ENCODE measurements at places on chromosomes 1 and 21.
A peak's percentile ranks its signal among the peaks of the same experiment; 100 is the strongest.

GRCh38 chr1:151568626-151569088 lies 28.5 kb downstream of the TUFT1 start:
- no peak for DNase-seq

- no peak for DNase-seq
Observed at GRCh38 chr1:62294261-62294660, 25.0 kb downstream of the KANK4 start.

DNA sequence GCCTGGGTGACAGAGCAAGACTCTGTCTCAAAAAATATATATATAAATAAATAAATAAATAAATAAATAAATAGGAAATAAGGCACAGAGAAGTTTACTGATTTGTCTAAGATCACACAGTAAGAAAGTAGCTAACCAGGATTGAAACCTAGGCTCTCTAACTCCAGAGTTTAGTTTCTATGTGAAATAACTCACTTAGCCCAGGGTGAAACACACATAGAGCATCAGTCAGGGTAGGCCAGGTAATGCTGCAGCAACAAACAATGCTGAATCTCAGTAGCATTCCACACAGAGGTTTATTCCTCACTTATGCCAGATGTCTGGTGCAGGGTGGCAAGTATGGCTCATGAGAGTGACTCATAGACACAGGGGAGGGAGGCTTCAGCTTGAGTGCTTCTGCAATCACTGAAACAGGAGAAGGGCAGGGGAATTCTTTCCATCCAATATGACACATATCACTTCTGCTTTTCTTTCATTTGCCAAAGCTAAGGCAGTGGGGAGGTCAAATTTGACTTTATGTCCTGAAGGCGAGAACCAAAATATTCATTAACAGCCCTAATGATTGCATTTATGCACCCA lies 37.1 kb upstream of the KANK4 start:
- peak; percentile 83 for DNase-seq

DNA sequence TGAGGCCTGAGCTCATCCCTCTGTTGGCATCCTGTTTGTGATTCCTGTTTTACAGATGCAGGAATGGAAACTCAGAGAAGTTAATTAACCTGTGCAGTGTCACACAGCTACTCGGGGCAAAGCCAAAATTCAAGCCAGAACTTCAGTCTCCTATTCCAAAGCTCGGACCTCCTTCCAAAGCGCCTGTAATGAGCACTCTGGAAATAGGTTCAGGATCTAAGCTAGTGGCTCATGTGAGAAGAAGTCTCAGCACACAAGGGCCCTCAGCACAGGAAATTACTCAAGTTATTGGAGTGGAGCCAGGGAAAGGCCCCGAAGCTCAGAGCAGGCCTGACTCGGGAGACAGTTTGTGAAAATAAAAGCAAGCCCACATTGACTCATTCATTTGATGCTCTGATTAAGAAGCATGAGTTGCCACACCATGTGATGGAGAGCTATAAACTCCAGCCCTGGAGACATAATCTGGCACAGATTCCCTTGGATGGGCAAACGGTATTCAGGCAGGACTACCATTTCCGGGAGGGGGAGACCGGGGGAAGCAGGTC lies 50.6 kb upstream of the LYST start:
- DNase-seq: peak; percentile 100

GRCh38 chr1:32892368-32893197 lies 6.3 kb downstream of the HPCA start:
- peak; percentile 36 for DNase-seq

GRCh38 chr1:10681296-10682107 lies 114.9 kb downstream of the CASZ1 start:
- no peak for DNase-seq

DNA sequence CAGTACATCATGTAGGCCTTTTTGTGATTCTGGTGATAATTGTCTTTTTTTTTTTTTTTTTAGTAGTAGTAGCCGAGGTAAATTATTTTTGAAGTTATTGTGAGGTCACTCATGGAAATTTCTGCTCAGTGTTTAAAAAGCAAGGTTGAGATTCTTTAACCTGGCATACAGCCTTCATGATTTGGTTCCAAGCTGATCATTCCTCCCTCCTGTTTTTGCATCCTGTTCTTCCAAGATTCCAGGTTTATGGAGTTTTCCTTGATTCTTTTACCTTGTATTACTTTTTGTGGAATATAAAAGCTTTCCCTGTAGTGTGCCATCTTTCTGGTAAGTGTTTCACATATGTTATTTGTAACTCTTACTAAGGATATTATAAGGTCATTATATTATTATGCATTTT lies 9.1 kb downstream of the ZFYVE9 start:
- DNase-seq: no peak

DNA sequence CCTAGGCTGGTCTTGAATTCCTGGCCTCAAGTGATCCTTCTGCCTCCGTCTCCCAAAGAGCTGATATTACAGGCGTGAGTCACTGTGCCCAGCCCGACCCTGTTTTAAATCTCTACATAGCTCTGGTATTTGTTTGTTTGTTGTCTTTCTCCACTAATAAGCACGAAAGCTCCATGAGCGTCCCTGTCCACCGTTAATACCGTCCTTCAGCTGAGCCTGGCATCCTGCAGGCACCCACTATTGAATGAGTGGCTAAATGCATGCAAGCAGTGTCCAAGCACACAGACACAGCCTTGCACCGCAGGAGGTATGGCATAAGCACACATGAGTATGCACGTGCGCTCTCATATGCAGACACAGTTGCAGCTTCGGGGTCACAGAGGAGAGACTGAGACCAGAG lies 4.5 kb upstream of the COL16A1 start:
- DNase-seq: peak; percentile 62

DNA sequence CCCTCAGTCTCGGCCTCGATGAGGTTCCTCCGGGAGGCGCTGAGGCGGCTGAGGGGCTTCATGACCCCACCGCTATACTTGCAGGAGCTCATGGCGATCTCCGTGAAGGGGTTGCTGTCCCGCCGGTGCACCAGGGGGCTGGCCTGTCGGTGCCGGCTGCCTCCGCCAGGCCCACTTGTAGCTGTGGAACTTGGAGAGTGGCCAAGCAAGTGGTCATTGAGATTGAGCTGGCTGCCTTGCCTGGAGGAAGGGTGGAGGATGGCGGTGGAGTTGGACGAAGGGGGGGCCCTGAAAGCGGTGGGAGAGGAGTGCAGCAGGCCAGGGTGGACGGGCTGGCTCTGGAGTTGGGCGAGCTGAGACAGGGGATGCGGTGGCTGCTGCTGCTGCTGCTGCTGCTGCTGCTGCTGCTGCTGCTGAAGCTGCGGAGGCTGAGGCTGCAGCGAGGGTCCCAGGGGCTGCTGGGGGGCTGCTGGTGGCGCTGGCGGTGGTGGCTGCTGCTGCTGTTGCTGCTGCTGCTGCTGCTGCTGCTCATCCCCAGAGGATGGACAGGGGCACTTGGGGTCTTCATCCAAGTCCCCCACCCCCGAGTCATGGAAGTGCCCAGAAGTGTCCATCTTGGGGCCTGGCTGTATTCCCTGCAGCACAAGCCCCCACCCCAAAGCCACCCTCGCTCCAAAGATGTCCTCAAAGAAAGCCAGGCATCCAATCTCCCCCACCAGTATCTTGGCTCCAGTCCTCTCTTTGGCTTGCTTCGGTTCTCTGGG lies 548 bp downstream of the KCNN3 start:
- peak; percentile 45 for DNase-seq

- no peak for DNase-seq
Observed at GRCh38 chr1:64901663-64902062, 64.7 kb downstream of the JAK1 start.

- no peak for DNase-seq
Observed at GRCh38 chr1:160402001-160402795, 1.8 kb downstream of the VANGL2 start.

GRCh38 chr1:246437961-246438360 lies 69.1 kb downstream of the SMYD3 start:
- DNase-seq: no peak

DNA sequence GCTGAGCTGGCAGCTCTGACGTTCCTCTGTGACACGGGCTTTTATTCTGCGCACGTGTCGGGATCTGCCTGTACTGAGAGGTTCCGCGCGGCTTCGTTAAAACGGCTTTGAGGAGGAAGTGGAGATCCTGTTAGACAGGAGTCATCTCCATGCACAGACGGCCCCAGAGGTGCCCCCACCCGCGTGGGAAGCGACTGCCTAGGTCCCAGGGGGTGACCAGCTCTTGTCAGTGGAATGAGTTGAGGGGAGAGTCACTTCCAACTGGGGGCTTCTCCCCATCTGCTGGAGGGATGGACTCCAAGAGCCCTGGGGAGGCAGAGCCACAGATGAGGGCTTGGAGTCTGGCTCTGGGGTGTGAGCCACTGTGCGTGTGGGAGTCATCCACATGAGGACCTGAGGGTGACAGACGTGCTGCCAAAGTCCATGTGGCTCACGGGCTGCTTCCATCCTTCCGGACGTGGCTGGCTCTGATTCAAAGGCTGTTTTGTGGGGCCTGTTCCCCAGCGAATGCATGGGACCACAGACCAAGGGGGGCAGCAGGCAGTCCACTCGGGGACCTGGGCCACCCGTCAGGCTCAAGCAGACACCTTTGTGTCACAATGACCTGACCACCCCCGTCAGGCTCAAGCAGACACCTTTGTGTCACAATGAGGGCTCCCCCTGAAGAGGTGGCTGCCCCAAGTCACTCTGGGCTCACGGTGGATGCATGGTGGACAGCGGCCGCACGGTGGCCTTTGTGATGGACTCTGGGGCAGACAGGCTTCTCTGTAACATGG lies 26.8 kb downstream of the PTTG1IP start:
- no peak for DNase-seq

DNA sequence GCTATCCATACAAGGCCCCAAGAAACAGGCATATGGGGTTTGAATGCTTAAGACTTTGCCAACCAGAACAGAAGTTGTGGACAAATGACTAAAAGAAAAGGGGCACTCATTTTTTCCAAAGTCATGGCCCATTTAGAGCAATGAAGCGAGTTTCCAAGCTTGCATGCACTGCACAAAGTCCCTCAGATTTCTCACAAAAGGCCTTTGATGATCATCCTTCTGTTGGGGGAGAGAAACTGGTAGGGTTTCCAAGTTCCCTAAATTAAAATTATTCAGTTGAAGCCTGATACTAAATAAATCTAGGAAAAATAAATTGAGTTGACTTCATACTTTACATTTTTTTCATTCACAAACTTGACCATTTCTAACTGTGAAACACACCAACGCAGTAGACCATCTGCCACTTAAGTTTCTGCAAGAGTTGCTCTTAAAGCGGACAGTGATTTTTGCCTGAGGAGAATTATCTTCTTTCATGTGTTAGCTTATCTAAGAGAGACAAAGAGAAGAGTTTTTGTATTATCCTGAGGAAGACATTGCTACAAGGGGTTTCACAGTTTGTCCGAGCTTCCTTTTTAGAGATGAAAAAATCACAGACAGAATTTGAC lies 139.2 kb downstream of the SEC16B start:
- DNase-seq: no peak

GRCh38 chr1:87961992-87962391 lies 633.3 kb downstream of the LMO4 start:
- no peak for DNase-seq

DNA sequence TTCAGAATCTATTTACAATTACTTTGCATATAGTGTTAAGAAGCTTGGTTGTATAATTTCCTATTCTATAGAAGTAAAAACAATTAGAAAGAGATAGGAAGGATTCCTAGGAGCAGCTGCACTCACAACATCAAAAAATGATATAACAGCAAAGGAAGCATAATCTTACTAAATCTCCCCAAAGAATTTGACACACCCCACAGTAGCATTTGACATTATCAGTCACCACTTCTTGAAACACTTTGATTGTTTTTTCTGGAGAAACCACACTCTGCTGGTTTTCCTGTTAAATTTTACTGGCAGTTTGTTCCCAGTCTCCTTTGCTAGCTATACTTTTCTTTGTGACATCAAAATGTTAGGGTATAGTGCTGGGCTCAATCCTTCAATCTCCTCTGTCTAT lies 100.8 kb upstream of the KIAA1614 start:
- DNase-seq: peak; percentile 29

GRCh38 chr1:155254714-155255242 lies 505 bp downstream of the ENTREP3 start:
- no peak for DNase-seq

- DNase-seq: peak; percentile 60
Observed at GRCh38 chr1:221724931-221725605, 16.8 kb downstream of the DUSP10 start.

DNA sequence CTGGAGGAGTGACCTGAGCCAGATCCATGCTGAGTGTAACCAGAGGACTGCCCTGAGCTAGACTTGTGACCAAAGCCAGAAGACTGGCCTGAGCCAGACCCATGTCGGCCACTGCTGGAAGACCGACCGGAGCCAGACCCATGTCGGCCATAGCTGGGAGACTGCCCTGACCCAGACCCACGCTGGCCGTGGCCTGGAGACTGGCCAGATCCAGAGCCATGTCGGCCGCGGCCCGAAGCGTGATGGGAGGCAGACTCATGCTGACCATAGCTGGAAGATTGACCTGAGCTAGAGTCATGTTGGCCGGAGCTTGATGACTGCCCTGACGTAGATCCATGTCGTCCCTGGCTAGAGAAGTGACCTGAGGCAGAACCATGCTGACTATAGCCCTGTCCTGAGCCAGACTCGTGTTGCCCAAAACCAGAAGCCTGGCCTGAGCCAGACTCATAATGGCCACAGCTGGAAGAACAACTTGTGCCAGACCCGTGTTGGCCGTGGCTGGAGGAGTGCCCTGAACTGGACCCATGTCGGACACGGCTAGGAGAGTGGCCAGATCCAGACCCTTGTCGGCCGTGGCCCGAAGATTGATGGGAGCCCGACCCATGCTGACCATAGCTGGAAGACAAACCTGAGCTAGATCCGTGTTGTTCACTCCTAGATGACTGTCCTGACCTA lies 5.1 kb downstream of the HRNR start:
- DNase-seq: no peak

DNA sequence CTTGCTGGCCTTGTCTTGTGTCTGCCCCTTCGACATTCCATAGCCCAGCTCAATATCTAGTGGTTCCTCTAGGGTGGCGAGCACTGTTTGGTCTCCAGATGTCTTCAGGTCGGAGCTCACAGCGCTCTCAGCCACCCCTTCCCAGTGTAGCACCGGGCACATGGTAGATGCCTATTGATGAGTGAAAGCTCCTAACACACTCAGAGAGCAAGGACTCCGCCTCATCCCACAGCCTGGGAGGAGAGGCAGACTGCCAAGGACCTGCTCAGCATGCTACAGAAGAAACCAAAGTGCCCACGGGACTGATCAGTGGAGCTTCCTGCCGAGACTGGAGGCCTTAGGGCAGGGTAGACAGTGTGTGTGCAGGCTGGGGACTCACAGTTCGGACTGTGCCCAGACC lies 10.9 kb downstream of the PCSK9 start:
- DNase-seq: peak; percentile 66

GRCh38 chr1:119448127-119448511 lies 33.2 kb downstream of the HSD3B2 start:
- no peak for DNase-seq

GRCh38 chr21:36549470-36549869 lies 69.5 kb upstream of the CLDN14 start:
- DNase-seq: no peak

- no peak for DNase-seq
Observed at GRCh38 chr1:92843046-92843423, 11.2 kb downstream of the RPL5 start.

All from fibroblast of skin of back (primary cell).